Head of caudate nucleus (tissue), 42 donors: ENCODE measurements at places on chromosomes 1 and 21.

DNA sequence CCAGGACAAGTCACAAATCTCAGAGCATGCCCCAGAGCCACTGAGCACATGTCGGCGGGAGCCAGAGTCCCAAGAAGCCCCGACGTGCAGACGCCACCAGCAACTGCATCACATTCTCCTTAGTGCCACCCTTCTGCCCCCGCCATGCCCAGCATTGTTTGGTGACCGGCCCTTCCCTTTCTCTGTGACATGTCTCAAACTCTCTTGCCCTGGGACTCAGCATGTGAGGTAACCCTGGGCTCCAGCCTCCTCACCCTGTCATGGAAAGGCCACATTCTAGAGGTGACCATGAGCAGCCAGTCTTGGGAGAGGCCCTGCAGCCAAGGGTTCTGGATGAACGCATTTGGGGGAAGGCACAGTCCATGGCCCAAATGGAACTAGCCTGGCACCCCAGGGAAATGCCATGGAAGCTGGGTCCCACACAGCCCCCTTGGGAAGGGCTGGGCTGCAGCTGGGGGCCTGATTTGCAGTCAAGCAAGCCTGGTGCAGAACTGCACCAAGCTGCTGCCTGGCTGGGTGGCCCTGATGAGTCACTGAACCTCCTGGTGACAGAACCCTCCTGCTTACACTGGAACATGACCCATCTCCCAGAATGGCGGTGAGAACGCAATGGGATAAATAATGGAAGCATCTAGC, 94.4 kb downstream of the ITPKB start:
- no peak for DNase-seq

GRCh38 chr21:19899645-19900044, 1098.6 kb upstream of the NCAM2 start:
- no peak for DNase-seq

GRCh38 chr1:92859400-92860039, 27.7 kb downstream of the RPL5 start:
- DNase-seq: no peak

DNA sequence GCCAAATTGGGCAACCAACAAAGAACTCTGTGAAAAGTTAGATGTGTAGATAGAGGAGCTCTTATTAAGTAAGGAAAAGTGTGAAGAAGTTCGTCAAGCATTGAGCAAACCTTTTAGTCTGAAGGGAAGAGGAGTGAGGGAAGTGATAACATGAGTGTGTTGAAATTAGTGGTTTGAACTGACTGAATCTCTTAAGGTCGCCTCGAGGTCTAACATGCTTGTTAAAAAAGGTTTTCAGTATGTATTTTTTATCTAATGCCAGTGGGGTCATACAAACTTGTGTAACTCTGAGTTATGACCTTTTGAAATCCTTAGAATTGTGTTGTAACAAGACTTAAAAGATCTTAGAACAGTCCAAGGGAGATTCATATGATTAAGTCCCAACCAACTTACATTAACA, 34.1 kb downstream of the SOAT1 start:
- no peak for DNase-seq

DNA sequence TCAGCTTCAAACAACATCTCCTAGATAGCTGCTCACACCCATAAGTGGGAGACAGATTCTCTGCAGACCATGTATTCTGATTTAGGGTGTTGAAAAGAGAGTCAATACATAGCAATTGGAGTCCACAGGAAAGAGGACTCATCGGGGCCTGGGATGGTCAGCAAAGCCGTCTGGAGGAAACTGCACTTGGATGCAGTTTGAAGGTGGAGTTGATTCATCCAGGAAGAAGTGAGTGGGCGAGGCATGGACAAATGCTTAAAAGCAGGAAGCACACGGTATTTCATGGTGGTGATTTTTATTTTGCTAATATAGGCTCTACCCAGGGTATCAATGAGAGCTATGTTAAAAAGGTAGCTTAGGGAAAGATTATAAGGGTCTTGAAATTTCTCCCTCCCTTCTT, 36.8 kb upstream of the DIRAS3 start:
- no peak for DNase-seq

DNA sequence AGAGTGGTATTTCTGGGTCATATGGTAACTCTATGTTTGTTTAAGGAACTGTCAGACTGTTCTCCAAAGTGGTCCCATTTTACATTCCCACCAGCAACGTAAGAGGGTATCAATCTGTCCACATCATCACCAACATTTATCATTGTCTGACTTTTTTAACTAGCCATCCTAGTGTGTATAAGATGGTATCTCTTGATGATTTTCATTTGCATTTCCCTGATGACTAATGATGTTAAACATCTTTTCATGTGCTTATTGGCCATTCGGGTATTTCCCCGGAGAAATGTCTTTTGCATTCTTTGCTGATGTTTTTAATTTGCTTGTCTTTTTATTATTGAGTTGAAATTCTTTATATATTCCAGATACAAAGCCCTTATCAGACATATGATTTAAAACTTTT, 370.1 kb upstream of the NR5A2 start:
- no peak for DNase-seq

DNA sequence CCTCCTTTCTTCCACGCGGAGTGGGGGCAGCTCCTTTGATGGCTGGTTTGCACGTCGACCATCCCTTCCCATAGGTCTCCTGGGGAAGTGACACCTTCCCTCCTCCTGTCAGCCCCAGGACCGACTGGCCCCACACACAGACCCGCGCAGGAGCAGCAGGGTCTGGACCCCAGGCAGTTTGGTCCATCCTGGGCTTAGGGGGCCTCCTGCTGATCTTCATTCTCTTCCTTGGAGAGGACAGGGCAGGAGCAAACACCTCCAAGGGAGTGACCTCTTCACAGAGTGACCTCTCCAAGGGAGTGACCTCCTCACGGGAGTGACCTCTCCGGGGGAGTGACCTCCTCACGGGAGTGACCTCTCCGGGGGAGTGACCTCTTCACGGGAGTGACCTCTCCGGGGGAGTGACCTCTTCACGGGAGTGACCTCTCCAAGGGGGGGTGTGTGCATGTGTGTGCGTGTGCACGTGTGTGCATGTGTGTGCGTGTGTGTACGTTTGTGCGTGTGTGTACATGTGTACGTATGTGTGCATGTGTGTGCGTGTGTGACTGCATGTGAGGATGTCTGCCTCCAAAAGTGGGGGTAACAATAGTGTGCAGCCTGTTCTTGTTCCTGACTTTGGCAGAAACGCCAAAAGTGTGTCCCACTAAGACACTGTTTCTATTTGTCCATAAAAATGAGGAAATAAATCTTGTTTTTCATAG, 29.8 kb downstream of the COL6A1 start:
- DNase-seq: no peak

DNA sequence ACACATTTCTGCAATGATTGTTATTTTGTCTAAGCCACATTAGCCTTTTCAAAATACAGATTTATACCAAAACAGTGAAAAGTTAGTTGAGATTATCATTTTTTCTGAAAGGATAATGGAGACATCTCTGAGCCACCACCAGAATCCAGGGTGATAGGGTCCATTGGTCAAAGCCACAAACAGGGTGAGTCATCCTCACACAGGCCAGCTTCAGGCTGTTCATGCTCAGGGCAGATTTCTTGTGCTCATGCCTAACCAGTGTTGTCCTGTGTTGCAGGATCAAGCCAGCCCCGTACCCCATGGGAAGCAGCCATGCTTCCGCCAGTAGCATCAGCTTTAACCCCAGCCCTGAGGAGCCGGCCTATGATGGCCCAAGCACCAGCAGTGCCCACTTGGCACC, 13.4 kb downstream of the ELOA start:
- no peak for DNase-seq

DNA sequence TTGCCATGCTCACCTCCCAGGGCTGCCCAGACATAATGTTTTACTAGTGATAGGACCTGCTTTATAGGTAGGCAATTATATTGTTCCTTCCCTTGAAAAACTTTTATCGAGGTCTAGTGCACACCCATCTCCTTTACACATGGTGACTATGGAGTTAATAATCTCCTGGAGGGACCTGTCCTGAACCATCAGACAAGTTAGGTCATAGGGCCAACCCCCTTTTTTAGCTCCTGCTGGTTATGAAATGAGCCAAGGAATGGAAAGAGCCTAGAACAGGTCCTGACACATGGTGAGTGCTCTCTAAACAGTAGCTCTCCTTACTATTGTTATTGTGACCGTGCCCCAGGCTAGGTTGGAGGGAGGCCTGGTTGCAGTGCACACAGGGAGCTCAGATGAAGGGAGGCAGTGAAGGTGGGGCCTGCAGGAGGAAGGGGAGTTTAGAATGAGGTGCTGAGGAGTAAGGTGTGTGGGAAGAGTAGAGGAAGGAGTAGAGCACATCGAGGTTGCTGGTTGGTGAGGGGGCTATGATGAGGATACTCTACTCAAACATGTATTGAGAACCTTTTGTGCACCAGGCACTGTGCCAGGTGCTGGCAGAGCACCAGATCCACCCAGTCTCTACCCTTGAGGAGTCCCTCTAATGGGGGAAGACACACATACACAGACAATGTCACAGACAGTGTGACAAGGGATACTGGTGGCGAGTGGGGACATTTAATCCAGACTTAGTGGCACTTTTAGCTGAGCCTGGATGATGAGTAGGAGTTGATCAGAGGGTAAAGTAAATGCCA, 14.1 kb upstream of the LMNA start:
- no peak for DNase-seq

- no peak for DNase-seq
Observed at GRCh38 chr1:185349556-185349955, 32.5 kb upstream of the IVNS1ABP start.

- no peak for DNase-seq
Observed at GRCh38 chr1:246497331-246497915, 9.7 kb downstream of the SMYD3 start.

- no peak for DNase-seq
Observed at GRCh38 chr1:57503337-57503736, 79.5 kb upstream of the DAB1 start.

DNA sequence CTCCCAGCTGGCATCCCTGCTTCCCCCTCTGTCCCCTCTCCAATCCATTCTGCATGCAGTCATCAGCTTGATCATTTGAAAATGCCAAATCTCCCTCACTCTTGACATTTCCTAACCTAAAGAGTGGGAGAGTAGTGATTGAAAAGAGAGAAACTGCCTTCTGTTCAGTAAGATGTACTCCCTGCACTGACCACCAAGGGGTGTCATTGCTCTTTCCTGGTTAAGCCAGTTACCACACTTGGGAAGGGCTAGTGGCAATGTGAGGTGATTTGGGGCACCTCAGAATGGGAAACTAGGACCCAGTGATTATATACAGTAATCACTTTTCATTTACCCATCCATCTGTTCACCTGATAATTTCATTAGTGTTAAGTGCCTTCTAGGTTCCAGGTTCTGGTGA, 6.9 kb upstream of the TMEM269 start:
- peak; percentile 51 for DNase-seq

DNA sequence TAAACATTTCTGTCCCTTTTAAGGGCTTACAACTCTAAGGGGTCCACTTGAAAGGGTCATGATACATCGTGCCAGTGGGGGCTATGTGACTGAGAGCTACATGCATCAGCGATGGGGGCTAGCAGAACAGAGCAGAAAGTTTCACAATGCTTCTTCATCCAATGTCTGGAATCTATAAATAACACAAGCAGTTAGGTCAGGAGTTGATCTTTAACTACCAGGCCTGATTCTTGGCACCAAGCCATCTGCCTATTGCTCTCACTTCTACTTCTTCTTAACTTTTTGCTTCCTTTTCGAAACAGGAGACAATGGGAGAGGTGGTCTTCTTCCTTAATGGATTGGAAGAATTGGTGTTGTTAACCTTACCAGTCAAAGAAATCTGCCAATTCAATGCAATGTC, 410.0 kb downstream of the TGFB2 start:
- no peak for DNase-seq

DNA sequence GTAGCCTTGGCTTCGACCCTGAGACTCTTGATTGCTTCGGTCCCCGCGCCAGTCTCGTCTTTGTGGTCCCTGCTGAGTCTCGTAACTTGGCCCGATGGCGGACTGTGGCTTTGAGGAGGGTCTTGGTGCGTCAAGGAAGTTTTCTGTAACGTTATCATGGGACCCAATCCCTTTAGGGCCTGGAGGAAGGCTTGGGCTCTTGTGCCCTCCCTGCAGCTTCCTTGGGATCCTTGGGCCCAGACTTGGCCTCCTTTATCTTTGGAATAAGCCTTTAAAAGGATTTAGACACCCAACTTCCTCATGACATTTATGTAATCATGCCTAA, 371 bp downstream of the ZMPSTE24 start:
- no peak for DNase-seq

GRCh38 chr1:178143730-178144690, 50.1 kb downstream of the RASAL2 start:
- DNase-seq: no peak

DNA sequence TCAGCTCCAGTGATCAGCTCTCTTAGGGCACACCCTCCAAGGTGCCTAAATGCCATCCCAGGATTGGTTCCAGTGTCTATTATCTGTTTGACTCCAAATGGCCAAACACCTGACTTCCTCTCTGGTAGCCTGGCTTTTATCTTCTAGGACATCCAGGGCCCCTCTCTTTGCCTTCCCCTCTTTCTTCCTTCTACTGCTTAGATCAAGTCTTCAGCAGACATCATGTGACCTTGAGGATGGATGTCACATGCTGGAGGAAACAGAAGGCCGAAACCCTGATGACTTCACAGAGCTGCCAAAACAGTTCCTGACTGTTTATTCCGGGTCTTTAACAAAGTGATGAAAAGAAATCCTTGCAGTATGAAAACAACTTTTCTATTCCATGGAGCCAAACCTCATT, 24.4 kb upstream of the WDR26 start:
- DNase-seq: no peak

- no peak for DNase-seq
Observed at GRCh38 chr1:5996641-5997270, 4.5 kb upstream of the NPHP4 start.

- no peak for DNase-seq
Observed at GRCh38 chr1:112391603-112391940, 4.4 kb upstream of the CTTNBP2NL start.

DNA sequence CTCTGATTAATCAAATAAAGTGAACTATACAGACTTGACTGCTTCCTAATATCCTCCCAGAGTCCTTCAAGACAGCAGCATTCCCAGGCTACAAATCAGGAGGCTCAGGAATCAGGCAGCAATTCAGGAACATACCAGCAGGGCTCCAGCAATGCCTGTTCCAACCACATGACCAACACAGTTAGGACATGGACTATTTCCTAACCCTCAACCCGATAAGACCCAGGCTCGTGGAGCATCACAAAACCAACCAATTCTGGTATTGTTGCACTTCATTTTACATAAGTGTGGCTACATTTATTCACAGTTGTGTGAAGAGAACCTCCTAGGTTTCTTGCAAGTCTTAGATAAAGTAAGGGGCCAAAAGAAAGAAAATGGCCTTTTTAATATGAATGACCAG, 546.2 kb upstream of the ADGRL2 start:
- DNase-seq: no peak
